ENCODE measurements at places on chromosomes 7 and 10. TPM values are rescaled to one million over a fixed set of nuclear protein-coding genes. Genes with fewer than 3 reads are reported as not detected.

CYP2W1 gene
- not detected for total RNA-seq

DNA sequence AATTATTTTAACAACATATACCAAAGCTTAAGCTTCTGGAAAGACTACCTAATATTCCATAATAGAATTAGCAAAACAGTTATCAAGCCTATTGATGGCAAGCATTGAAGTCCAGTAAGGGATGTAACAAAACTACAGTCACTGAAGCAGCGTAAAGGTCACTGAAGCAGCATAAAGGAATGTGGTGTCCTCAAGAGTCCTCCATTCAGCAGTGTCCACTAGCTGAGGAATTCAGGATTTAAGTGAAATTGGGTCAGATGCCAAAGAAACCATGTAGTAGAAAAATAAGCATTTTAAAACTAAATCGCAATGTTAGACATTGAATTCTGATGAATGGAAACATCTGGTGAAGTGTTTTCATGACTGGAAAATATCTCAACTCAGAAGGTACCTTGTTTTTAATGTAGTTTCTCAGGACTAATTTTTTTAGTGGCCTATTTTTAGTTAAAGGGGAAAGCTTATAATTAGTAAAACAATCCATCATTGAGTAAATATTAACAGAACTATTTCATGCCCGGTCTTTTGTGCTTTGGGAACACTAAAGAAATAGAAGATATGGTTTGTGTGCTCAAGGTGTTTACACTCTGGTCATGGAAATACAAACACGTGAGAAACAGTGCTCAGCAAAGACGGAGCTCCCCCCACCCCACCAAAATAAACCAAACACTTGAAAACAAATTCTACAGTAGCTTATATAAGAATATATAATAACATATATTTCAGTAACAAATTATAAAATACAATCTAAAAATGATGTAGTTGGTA lies 121.4 kb downstream of the CDK14 start:
- no peak for DNase-seq

CRCP gene
- total RNA-seq: 25.8 TPM

DNA sequence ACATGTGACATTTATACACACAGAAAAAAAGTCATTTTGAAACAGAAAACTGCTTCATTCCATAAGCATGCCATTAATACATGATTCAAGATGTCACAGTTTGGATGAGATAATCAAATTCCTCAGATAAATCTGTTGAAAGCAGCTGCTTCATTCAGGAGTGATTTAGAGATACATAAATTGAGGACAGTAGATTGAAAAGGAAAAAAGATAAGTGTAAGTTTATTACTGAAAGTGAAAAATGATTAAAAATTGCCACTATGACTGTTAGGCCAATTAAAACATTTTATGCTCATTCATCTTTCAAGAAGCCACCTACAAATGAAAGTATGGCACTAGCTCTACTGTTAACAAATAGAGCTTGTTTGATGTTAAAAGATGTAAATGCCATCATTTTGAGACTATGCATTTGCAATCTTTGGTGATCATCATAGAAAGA lies 136.9 kb upstream of the CDK6 start:
- no peak for DNase-seq

- no peak for DNase-seq
Measured at GRCh38 chr7:2567679-2568278, 9.0 kb downstream of the IQCE start.

TLX1 gene
- total RNA-seq: not detected

- no peak for DNase-seq
Measured at GRCh38 chr7:157991761-157992160, 595.9 kb downstream of the PTPRN2 start.

DNA sequence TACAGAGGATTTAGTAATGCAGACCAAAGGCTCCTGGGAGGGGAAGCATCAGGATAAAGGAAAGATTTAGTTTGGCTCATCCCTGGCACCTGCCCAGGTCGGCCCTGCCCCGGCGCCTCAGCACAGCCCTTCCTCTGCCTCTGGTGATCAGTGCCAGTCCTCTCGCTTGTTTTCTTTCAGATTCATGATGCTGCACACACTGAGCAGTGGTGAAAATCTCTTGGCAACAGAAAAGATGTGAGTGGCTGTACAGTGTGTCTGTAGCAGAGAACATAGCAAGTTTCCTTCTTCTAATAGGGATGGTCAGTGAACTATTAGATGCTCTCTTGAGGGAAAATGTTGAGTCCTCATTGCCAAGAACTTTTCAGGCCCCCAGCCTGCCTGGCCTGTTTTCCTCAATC lies 994.1 kb downstream of the KCNMA1 start:
- no peak for DNase-seq

GRCh38 chr10:113960617-113961181 lies 83.0 kb upstream of the ADRB1 start:
- no peak for DNase-seq

GRCh38 chr10:63583909-63584724 lies 62.9 kb downstream of the REEP3 start:
- DNase-seq: no peak

DNA sequence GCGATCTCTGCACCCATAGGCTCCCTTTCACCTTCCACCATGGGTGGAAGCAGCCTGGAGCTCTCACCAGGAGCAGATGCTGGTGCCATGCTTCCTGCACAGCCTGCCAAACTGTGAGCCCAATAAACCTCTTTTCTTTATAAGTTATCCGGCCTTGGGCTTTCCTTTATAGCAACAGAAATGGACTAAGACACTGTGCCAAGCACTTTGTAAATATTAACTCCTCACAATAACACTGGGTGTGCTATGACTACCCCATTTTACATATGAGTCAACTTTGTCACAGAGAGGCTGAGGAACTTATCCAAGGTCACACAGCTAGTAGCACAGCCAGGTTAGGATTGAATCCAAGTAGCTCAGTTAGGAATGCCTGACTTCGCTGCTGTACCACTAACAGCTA lies 79.7 kb upstream of the KCNMA1 start:
- DNase-seq: no peak

GRCh38 chr10:88413412-88413811 lies 169.7 kb downstream of the RNLS start:
- no peak for DNase-seq

- no peak for DNase-seq
Measured at GRCh38 chr7:5354460-5355232, 69.0 kb downstream of the TNRC18 start.

DNA sequence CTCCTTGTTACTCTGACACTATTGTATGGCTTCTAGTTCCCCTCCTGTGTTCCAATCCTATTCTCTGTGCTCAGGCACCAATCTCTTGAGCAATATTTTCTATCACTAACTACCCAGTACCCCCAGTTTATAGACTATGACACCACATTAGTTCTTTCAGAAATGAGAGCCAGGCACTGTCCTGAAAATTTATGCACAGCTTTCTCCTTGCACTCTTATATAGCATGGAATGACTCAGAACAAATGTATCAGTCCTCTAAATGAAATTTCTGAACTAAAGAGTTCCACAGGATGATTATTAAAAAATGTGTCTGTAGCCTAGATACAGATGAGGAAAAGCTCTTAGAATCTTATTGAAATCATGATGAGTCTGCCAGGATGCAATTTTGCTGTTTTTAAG lies 489.9 kb downstream of the XPNPEP1 start:
- DNase-seq: no peak

Measured in osteocyte (in vitro differentiated cells).